ENCODE measurements at places on chromosomes 2 and 18. TPM values are rescaled to one million over a fixed set of nuclear protein-coding genes. Genes with fewer than 3 reads are reported as not detected.

Gene PAX8
- 0.14 TPM for total RNA-seq

Gene CFAP53
- 0.71 TPM for total RNA-seq

Gene DNAJC5G
- total RNA-seq, result not detected

Gene DTNB
- 2.5 TPM for total RNA-seq

Gene B3GNT2
- total RNA-seq, result 15.9 TPM

Gene RAPGEF4
- total RNA-seq, result 1.9 TPM

Gene CYS1
- 2.0 TPM for total RNA-seq

Gene CCT4
- 133 TPM for total RNA-seq

Gene REG3A
- total RNA-seq, result not detected

Gene MAP4K3
- total RNA-seq, result 40.1 TPM

Gene CROCC2
- 0.14 TPM for total RNA-seq

Gene HOXD13
- total RNA-seq, result 0.09 TPM

Gene TMEM37
- 0.37 TPM for total RNA-seq

Gene SERPINB13
- not detected for total RNA-seq

Gene SERTAD2
- 6.5 TPM for total RNA-seq

Gene SP140
- under 0.01 TPM for total RNA-seq

Gene ERICH2
- total RNA-seq, result 1.2 TPM

Gene MC4R
- total RNA-seq, result not detected

Gene ELOA2
- total RNA-seq, result not detected

Gene SLC5A7
- total RNA-seq, result not detected

Gene NPPC
- total RNA-seq, result 0.28 TPM

Gene TLX2
- total RNA-seq, result not detected

Gene NPAS2
- 4.8 TPM for total RNA-seq

Gene FOXI3
- not detected for total RNA-seq

Gene CDK5R2
- total RNA-seq, result not detected

Gene CTNNA2
- total RNA-seq, result not detected
